ENCODE measurements at places on chromosomes 7 and 10.

DNA sequence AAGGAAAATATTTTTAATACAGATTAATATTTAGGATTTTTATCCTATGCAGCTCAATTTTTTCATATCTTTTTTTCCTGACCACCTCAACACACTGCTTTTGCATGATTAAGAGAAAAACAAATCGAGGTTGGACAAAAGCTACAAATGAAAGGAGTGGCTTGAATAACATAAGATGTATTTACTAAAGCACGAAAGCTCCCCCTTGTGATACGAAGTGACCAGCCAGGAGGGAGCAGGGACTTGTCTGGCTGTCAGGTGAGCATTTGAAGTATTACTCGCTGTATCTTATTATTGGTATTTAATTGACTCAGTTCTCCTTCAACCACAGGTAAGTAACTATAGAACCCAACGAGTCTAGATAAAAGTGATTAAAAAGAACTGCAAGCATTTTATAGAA, 265.2 kb upstream of the PHF14 start:
- peak; percentile 76 for DNase-seq

DNA sequence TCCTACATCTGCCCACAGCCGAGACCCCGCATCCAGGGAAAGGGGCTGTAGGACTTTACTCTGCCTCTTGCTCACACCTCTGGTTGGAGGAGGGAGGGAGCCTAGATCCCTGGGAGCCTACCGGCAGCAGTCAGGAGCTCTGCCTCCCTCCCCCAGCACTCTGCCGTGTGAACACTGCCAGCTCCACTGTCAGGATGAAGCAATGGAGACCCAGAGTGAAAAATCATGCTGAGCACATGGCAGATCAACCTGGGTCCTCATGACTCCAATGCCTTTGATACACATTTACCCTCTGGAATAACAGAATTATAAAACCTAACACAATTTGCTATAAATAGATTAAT, 477.7 kb downstream of the TNS3 start:
- no peak for DNase-seq

GRCh38 chr10:130769146-130770017, 542.1 kb downstream of the TCERG1L start:
- no peak for DNase-seq

- no peak for DNase-seq
These were observed 1190.6 kb downstream of the SORCS1 start for GRCh38 chr10:105973902-105974301.

- DNase-seq = no peak
These were observed 86.1 kb downstream of the EGFR start for GRCh38 chr7:55104712-55105433.

- peak; percentile 48 for DNase-seq
These were observed 12.8 kb downstream of the DNMBP start for GRCh38 chr10:99996671-99997648.

- no peak for DNase-seq
These were observed 6.9 kb downstream of the ADAP1 start for GRCh38 chr7:947391-948210.

DNA sequence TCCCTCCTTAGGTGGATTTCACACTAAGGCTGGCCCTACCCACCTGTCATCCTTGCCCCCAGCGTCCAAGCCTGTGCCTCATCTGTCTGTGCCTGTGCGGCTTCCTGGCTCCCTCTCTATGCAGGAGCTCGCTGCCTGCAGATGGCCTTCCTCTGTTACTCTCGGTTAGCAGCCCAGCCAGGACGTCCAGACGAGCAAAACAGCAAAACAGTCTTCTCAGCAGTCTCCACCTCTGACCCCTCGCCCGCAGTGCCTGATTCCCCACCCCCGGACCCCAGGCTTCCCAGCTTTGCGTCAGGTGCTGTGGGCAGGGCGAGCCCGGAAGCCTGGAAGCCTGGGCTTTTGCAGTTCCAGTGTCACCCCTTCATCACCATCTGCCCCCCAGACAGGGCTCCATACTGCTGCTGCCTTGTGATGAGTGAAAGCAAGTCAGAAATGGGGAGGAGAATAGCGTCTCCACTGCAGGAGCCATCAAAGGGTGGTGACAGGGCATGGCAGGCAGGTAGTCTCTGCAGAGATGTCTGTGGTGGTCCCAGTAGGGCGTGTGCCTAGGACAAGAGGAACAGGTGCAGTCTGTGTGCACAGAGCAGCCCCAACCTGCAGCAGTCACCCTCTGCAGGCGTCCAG, 88.5 kb downstream of the ADCY1 start:
- DNase-seq = no peak

- DNase-seq = no peak
These were observed 620.6 kb downstream of the SUGCT start for GRCh38 chr7:40755438-40755837.

- DNase-seq = no peak
These were observed 89.9 kb downstream of the WDFY4 start for GRCh38 chr10:48774416-48775205.

- DNase-seq = peak; percentile 84
These were observed 237.2 kb upstream of the KAT6B start for GRCh38 chr10:74589226-74589673.

DNA sequence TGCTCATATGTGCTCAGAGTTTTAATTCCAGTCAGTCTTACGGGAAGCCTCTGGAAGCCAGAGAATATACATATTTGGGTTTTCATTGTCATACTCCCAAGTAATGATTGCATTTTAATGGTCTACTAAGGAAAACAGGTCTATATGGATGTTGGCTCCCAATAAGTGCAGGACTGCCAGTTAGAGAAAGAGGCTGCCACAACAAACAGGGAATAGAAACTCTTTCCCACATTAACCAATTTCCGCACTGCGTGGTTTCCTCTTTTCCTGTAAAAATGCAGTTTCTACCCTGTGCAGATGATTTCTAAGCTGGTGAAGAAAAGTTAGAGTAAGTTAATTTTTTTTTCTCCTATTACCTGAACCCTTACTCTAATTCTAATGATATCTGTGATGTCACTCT, 78.2 kb downstream of the CCSER2 start:
- no peak for DNase-seq

DNA sequence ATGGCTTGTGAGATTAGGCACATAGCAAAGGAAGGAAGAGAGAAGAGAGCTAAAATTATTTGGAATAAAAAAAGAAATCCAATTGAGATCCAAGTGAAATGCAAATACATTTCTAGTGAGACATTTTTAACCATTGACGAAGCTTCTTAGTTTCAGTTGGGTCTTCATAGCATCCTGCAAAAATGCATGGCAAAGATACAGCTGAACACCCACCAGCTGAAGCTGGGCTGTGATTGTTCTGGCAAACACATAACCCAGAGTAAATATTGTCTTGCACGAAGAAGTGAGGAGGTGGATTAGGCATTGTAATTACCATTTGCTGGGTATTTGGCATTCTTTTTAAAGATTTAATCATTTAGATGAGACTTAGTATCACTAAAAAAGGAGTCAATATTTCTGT, 409.4 kb downstream of the GRM8 start:
- no peak for DNase-seq

GRCh38 chr7:11910253-11910652, 78.3 kb upstream of the THSD7A start:
- DNase-seq = no peak

DNA sequence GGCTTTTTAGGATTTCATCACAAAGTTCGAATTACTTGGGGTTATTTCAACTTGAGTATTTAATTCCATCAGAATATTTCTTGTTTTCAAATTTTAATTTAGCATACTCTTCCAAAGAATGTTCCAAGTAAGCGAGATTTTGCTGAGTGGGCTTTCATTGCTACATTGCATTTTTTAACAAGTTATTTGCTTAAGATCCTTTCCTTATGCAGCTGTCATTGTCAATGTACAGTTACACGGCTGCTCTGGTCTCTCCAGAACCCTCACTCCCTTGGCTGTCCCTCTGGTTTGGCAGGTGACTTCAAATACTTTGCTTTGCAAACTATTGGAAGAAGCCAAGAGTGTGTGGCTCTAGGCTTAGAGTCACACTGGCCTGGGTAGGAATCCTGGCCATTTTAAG, 80.0 kb downstream of the CFAP58 start:
- no peak for DNase-seq
